ENCODE measurements at places on chromosomes 5 and 9.

- DNase-seq, result no peak
These were observed 310.5 kb downstream of the CETN3 start for GRCh38 chr5:90099099-90099498.

DNA sequence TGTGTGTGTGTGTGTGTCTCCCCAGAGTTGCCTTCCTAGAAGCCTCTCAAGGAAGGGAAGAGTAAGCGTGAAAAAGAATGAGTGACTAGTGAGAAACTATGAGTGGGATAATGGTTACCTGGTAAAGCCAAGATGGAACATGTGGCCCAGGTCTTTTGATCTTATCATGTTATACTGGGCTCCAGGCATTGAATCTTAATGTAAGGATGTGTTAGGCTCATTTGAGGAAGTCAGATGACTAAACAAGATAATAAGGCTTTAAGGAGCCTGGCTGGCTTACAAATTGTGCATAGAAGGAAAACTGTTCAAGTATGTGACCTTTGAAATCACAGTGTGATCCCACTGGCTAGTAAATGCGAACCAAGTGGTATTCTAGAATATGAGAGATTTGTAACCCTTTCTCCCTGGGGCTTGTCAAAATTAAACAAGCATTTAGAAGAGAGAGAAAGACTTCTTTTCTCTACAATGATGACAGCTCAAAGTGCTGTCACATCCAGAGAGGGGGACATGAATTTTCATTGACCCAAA is 29.9 kb upstream of the HMHB1 start:
- DNase-seq, result no peak

DNA sequence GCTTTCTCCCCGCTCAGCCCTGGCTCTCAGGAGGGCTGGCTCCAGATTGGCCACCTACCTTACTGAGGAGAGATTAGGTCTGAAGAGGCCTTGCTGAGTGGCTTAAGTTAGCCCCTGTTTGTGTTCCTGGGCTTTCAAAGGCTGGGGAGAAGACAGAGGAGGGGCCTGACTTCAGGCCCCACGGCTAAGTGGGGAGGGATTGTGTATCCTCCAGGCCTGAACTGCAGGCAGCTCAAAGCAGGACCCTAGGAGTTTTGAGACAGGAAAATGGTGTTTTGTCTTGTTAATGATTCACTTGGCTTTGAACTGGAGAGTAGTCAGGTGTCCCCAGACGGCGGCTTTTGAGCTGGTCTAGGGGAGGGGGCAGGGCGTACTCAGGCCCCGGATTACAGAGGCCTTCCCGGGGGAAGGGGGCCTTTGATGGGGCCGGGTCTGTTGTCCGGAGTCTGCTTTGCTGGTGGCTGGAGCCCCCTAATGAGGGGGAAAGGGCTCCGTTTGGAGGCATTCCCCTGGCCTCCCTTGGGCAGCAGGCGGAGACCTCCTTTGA is 162.0 kb upstream of the SMIM23 start:
- no peak for DNase-seq

GRCh38 chr5:103126557-103126956 is 6.5 kb downstream of the PPIP5K2 start:
- no peak for DNase-seq

DNA sequence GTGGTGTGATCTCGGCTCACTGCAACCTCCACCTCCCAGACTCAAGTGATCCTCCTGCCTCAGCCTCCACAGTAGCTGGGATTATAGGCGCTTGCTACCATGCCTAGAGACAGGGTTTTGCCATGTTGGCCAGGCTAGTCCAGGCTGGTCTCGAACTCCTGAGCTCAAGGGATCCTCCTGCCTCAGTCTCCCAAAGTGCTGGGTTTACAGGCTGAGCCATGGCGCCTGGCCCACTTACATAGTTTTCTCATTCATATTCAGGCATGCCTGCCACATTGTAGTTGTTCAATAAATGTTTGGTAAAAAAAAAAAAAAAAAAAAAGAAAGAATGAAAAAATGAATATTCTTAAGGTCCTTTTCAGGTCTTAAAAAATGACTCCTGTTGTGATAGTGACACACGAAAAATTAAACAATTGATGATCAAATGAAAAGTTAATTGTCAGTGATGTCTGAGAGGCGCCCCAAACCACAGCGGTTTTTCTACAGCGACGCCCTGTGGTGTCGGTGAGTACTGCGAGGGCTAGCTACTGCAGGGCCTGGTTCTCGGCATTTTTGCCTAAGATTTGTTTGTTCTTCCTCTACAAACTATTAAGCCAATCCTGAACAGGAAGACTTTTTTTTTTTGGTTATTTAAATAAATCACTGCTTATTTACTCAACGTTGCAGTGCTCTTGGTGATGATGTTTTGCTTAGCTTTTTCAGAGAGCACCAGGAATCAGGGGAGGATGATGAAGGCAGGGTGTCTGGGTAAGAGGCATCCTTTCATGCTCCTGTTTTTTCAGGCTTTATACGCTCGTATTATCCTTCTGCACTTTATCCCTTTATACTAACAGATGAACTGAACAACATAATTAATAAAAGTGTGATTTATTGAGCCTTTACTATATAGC is 67.0 kb upstream of the DPYSL3 start:
- no peak for DNase-seq

DNA sequence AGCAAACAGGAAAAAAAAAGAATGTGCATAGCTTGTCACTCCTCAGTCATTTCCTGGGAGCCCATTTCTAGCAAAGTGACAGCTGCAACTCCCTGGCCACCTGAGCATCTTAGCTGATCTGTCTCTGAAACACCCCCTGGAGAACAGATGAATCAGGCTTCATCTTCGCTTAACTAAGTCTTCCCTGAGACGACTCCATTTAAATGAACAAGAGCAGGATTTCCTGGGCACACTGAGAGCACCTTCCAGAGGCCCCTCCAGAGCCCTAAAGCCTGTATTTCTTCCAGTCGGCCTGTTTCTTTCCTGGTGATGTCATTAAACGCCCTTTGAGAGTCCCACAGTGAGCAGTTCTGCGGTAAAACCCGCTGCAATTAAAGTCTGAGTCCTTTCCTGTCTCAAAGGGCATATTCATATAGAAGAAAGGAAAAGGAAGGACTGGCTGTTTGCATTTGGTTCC is 13.9 kb downstream of the TGFBI start:
- no peak for DNase-seq

- DNase-seq, result no peak
These were observed 35.5 kb upstream of the GLRX start for GRCh38 chr5:95858023-95858461.

GRCh38 chr5:156191547-156191946 is 135.4 kb upstream of the SGCD start:
- no peak for DNase-seq

DNA sequence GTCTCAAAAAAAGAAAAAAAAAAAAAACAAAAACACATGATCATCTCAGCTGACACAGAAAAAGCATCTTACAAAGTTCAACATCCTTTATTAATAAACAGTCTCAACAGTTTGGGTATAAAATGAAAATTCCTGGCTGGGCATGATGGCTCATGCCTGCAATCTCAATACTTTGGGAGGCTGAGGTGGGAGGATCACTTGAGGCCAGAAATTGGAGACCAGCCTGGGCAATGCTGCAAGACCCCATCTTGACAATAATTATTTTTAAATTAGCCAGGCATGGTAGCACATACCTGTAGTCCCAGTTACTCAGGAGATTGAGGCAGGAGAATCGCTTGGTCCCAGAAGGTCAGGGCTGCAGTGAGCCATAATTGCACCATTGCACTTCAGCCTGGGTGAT is 7.9 kb upstream of the CNTRL start:
- DNase-seq, result no peak

- DNase-seq, result no peak
These were observed 44.6 kb upstream of the NFIB start for GRCh38 chr9:14358523-14358922.

GRCh38 chr9:12680341-12680740 is 12.8 kb upstream of the TYRP1 start:
- DNase-seq, result no peak

- no peak for DNase-seq
These were observed 1.1 kb downstream of the C9 start for GRCh38 chr5:39363217-39363616.

GRCh38 chr9:5113523-5113922 is 71.9 kb downstream of the INSL6 start:
- no peak for DNase-seq

- DNase-seq, result no peak
These were observed 44.9 kb downstream of the SLC6A3 start for GRCh38 chr5:1400211-1400855.

GRCh38 chr5:60232036-60232795 is 338.7 kb upstream of the PDE4D start:
- no peak for DNase-seq

GRCh38 chr5:34827588-34828506 is 11.1 kb upstream of the TTC23L start:
- DNase-seq, result no peak

Measured in stimulated activated CD8-positive, alpha-beta memory T cell treated with anti-CD3 and anti-CD28 coated beads, Interleukin-2, amount 100 ng/mL, for 1 hour (primary cell).